ENCODE measurements at places on chromosomes 12 and 14. TPM values are rescaled to one million over a fixed set of nuclear protein-coding genes. Genes with fewer than 3 reads are reported as not detected.

Gene IL26
- not detected for polyA plus RNA-seq

Gene SLC6A13
- not detected for polyA plus RNA-seq

Gene USP44
- 5.5 TPM for polyA plus RNA-seq

Gene NEUROD4
- not detected for polyA plus RNA-seq

Gene PYGL
- 0.20 TPM for polyA plus RNA-seq

Gene ATG2B
- polyA plus RNA-seq: 1.9 TPM
